Activated T-helper 2 cell treated with anti-CD3 and anti-CD28 coated beads, Interferon-gamma antibody, Interleukin-2, Interleukin-4, amounts not matched to agents 10 μg/mL and 5 μg/mL and 100 μg/mL, durations not matched to agents 14 hours and 24 hours and 36 hours (primary cell): ENCODE measurements at places on chromosomes 1 and 21. TPM values are rescaled to one million over a fixed set of nuclear protein-coding genes. Genes with fewer than 3 reads are reported as not detected.
A peak's percentile ranks its signal among the peaks of the same experiment; 100 is the strongest.

DNA sequence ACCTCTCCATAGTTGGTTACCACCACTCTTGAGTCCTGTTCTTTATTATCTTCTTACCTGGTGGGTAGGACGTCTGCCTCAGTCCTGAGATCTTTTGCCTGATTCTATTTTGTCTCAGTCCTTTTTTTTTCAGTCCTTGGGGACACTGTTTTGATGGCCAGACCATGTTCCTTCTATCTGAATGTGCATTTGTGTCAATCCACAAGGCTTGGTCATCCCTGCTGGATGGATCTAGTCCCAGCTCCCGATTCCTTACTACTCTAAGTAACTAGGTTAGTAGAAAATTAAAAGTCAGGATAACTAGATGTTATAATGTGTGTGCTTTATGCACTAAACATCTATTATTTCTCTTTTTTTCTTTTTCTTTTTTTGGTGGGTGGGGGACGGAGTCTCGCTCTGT is 28.1 kb upstream of the AK4 start:
- no peaks in the 10 kb centered on the region for H3K36me3 ChIP-seq
- H3K4me3 ChIP-seq: no peak overlapping the region
- H3K27ac ChIP-seq: no peak overlapping the region
- no peak for DNase-seq
- H3K4me1 ChIP-seq: no peaks in the 10 kb centered on the region
- H3K27me3 ChIP-seq: peaks cover 7% of the 10 kb centered on the region

- DNase-seq: no peak
- no peaks in the 10 kb centered on the region for H3K36me3 ChIP-seq
- no peak overlapping the region for H3K4me3 ChIP-seq
- H3K27ac ChIP-seq: no peak overlapping the region
- H3K27me3 ChIP-seq: no peaks in the 10 kb centered on the region
- no peaks in the 10 kb centered on the region for H3K4me1 ChIP-seq
Measured at GRCh38 chr1:73839922-73840321, 358.1 kb downstream of the LRRIQ3 start.

GRCh38 chr1:82487778-82488177 is 687.0 kb downstream of the ADGRL2 start:
- H3K27ac ChIP-seq: no peak overlapping the region
- H3K27me3 ChIP-seq: no peaks in the 10 kb centered on the region
- no peaks in the 10 kb centered on the region for H3K36me3 ChIP-seq
- no peak overlapping the region for H3K4me3 ChIP-seq
- no peaks in the 10 kb centered on the region for H3K4me1 ChIP-seq

GRCh38 chr1:53625049-53625448 is 113.9 kb downstream of the GLIS1 start:
- H3K4me1 ChIP-seq: no peaks in the 10 kb centered on the region
- no peak overlapping the region for H3K27ac ChIP-seq
- DNase-seq: no peak
- peaks cover 10% of the 10 kb centered on the region for H3K27me3 ChIP-seq
- H3K4me3 ChIP-seq: no peak overlapping the region

DNA sequence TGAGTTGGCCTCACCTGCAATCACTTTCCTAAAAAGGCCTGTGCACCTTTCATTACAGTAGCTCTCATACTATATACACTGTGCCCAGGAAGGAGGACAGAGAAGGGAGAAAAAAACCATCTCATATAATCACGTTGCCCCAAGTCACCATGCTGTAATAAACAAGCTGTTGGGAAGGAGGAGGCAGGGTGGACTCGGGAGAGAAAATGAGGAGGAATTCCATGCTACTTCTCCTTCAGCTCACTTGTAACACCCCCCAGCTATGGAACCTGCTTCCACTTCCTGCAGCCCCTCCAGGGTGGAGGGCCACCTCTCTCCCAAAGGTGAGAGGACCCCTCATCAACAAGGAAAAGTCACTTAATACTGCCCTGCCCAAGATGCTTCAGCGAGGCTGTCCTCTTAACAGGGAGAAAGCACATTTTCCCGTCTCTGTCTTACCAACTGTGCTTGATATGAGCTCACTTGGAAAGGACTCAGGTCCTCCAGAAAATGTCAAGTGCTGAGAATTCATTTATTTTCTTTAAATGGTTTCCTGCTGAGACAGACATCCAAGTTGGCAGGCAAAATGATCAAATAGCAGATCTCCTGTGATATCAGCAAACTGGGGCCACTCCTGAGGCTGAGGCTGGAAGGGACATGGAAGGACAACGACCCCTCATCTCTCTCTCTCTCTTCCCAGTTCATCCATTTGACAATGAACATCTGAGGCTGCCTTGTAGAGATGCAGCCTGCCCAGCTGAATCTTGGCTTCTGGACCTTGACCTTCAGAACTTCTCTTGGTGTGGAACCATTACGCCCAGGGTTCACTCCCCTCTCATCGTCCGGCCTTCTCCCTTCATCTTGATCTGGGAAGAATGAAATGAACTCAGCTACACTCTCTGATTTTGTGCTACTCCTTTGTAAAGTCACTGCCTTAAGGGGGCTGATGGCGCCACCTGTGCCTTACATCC is 54.0 kb downstream of the CAPN9 start:
- H3K4me3 ChIP-seq: no peak overlapping the region
- no peaks in the 10 kb centered on the region for H3K27me3 ChIP-seq
- no peaks in the 10 kb centered on the region for H3K36me3 ChIP-seq

- H3K27ac ChIP-seq: no peak overlapping the region
- DNase-seq: no peak
- no peak overlapping the region for H3K4me3 ChIP-seq
- H3K27me3 ChIP-seq: no peaks in the 10 kb centered on the region
- H3K4me1 ChIP-seq: no peaks in the 10 kb centered on the region
- H3K36me3 ChIP-seq: no peaks in the 10 kb centered on the region
Measured at GRCh38 chr1:106975944-106976343, 80.5 kb upstream of the PRMT6 start.

- H3K4me1 ChIP-seq: no peaks in the 10 kb centered on the region
- no peak for DNase-seq
- H3K27me3 ChIP-seq: peaks cover 5% of the 10 kb centered on the region
- H3K4me3 ChIP-seq: no peak overlapping the region
- no peak overlapping the region for H3K27ac ChIP-seq
- H3K36me3 ChIP-seq: no peaks in the 10 kb centered on the region
Measured at GRCh38 chr1:18760156-18760555, 99.3 kb downstream of the TAS1R2 start.

- no peak for DNase-seq
- H3K4me1 ChIP-seq: no peaks in the 10 kb centered on the region
- no peak overlapping the region for H3K27ac ChIP-seq
- H3K4me3 ChIP-seq: no peak overlapping the region
- peaks cover 47% of the 10 kb centered on the region for H3K36me3 ChIP-seq
- H3K27me3 ChIP-seq: no peaks in the 10 kb centered on the region
Measured at GRCh38 chr1:53281133-53281532, 42.8 kb upstream of the MAGOH start.

DNA sequence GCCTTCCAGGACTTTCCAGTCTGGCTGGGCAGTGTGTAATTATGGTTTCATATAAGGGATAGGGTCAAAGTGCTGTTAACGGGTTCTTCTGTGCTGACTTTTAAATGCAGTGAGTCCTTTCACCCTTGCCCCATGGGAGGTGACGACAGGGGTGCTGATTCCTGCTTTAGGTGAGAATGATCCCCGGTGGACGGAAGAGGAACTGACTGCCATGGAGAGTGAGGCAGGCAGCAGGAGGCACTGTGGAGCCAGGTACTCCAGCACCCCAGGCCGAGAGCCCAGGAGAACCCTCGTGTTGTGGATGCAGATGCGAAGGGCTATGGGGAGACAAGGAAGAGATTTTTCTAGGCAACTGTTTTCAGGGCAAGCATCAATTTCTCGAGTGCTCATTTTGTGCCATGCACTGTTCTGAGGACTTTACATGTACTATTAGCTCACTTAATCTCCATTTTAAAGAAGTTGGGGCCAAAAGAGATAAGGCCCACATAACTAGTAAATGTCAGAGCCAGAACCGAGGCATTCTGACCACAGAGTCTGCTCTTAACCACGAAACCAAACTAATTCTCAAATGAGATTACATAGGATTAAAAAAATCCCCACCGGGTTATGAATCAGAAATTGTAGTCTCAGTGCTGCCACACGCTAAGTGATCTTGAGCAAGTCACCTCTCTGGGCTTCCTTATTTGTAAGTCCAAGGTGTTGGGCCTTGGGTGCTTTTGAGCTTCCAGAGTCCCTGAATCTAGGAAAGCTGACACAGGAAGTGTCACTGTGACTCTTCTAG is 28.2 kb downstream of the STPG1 start:
- H3K4me1 ChIP-seq: peaks cover 27% of the 10 kb centered on the region
- peak overlapping the region; percentile 38 for H3K27ac ChIP-seq
- no peaks in the 10 kb centered on the region for H3K27me3 ChIP-seq
- H3K4me3 ChIP-seq: no peak overlapping the region
- DNase-seq: no peak
- H3K36me3 ChIP-seq: peaks cover 8% of the 10 kb centered on the region

DNA sequence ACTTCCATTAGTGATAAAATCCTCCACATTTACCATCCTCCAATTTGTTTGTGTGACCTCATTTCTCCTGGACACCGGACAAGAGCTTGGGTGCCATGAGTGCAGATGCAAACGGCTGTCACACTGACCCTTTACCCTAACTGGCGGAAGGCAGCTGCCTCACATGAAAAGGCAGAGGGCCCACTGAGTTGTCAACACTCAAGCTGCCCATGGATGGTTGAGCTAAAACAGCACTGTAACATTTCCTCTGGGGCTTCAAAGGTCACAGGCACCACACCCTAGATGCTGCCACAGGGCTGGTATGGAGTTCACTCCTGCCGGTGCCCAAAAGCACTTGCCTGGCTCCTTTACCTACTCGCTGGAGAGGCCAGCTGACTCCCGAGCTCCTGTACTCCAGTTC is 653.4 kb downstream of the KCNT2 start:
- no peaks in the 10 kb centered on the region for H3K27me3 ChIP-seq
- no peak overlapping the region for H3K4me3 ChIP-seq
- no peaks in the 10 kb centered on the region for H3K4me1 ChIP-seq
- H3K36me3 ChIP-seq: no peaks in the 10 kb centered on the region
- H3K27ac ChIP-seq: no peak overlapping the region

- no peaks in the 10 kb centered on the region for H3K36me3 ChIP-seq
- no peak for DNase-seq
- H3K4me1 ChIP-seq: no peaks in the 10 kb centered on the region
Measured at GRCh38 chr21:35366394-35367080, 317.4 kb upstream of the RUNX1 start.

- no peak overlapping the region for H3K4me3 ChIP-seq
- H3K27ac ChIP-seq: no peak overlapping the region
- H3K27me3 ChIP-seq: no peaks in the 10 kb centered on the region
Measured at GRCh38 chr1:79633456-79633855, 626.9 kb upstream of the ADGRL4 start.

GRCh38 chr1:208256556-208256955 is 12.4 kb upstream of the PLXNA2 start:
- no peak overlapping the region for H3K4me3 ChIP-seq
- H3K36me3 ChIP-seq: no peaks in the 10 kb centered on the region
- no peak overlapping the region for H3K27ac ChIP-seq
- H3K4me1 ChIP-seq: no peaks in the 10 kb centered on the region
- DNase-seq: no peak

DNA sequence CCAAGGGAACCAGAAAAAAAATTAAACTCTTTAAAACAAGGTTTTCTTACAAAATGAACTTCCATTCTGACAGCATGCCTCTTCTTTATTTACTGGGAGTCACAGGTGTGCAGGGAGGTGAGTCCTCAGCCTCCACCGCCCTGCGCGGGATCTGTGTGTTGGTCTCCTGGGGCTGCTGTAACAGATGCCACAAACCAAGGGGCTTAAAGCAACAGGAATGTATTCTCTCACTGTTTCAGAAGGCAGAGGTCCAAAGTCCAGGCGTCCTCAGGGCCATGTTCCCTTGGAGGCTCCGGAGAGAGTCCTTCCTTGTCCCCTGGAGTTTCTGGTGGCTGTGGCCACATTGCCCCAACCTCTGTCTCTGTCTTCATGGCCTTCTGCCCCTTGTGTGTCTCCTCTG is 123.6 kb upstream of the C1orf174 start:
- H3K4me1 ChIP-seq: no peaks in the 10 kb centered on the region
- H3K27me3 ChIP-seq: no peaks in the 10 kb centered on the region
- H3K27ac ChIP-seq: no peak overlapping the region
- H3K36me3 ChIP-seq: no peaks in the 10 kb centered on the region
- DNase-seq: peak; percentile 2

DNA sequence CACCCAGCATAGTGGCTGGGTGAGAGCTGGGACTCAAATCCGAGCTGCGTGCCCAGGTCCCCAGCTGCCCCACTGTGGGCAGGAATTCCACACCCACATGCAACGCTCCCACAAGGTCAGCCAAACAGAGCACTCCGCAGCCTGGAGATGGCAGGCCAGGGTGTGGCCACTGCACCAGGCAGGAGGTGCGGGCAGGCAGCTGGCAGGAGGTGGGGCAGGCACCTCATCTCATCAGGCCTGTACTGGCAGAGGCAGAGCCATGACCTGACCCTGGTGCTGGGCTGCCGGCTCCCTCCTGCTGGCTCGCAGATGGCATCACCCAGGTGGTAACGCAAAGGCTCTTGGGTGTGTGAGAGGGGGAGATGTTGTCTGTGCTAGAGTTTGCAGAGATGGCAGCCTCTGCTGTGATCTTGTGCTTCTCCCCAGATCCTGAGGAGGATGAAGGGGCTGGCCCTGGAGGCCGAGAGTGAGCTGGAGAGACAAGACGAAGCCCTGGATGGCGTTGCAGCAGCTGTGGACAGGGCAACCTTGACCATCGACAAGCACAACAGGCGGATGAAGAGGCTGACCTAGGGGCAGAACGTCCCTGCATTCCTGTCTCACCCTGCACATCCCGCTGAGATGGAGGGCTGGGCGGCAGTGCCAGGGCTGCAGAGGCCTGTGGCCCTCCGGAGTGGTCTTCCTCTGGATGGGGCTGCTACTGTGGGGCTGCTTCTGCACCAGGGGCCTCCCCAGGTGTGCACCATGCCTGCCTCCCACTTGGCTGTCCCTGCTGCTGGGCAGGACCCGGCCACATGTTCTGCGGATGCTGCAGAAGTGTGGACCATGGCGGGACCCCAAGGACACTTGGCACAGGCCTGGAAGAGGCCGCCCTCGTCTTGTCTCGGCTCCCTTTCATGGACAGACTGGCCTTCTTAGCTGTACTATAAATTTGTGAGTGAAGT is 35.1 kb upstream of the PRSS38 start:
- H3K4me3 ChIP-seq: no peak overlapping the region
- no peaks in the 10 kb centered on the region for H3K4me1 ChIP-seq
- DNase-seq: no peak
- H3K27ac ChIP-seq: no peak overlapping the region

The RCOR3 gene
- 42.3 and 45.0 TPM in 2 replicates for total RNA-seq

The DIO1 gene
- not detected in 2 replicates for total RNA-seq

The CDC42BPA gene
- total RNA-seq: 6.6 and 7.1 TPM in 2 replicates

The SPRR2B gene
- total RNA-seq: not detected in 2 replicates

The PTPRC gene
- 321 and 333 TPM in 2 replicates for total RNA-seq

The CFHR2 gene
- not detected in 2 replicates for total RNA-seq

The KIFAP3 gene
- 15.1 and 15.5 TPM in 2 replicates for total RNA-seq
